ENCODE measurements at places on chromosomes 2 and 18.

- no peak for DNase-seq
These were observed 11.2 kb upstream of the KLF11 start for GRCh38 chr2:10031886-10032745.

- DNase-seq, result no peak
These were observed 216.9 kb upstream of the VWC2L start for GRCh38 chr2:214193943-214194342.

- no peak for DNase-seq
These were observed 118.0 kb downstream of the RAB3GAP1 start for GRCh38 chr2:135169900-135170753.

- no peak for DNase-seq
These were observed 355.9 kb upstream of the KLHL29 start for GRCh38 chr2:23029111-23029510.

DNA sequence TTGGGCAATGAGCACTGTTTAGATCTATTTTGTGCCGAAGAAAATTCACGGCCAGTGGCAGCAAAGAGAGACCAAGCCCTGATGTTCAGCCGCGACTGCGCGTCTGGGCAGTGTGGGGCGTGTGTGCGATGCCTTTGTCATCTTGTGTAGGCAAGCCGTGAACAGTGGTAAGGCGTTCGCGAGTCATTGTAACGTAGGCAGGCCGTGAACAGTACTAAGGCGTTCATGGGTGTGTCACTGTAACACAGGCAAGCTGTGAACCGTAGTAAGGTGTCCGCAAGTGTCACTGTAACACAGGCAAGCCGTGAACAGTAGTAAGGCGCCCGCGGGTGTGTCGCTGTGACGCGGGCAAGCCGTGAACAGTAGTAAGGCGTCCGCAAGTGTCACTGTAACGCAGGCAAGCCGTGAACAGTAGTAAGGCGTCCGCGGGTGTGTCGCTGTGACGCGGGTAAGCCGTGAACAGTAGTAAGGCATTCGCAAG, 99.9 kb downstream of the NFATC1 start:
- DNase-seq, result no peak

GRCh38 chr18:63241317-63241712, 78.3 kb downstream of the BCL2 start:
- no peak for DNase-seq

All from stimulated activated CD8-positive, alpha-beta memory T cell treated with anti-CD3 and anti-CD28 coated beads, Interleukin-4, amount 100 ng/mL, for 1 hour (primary cell).